Lung (tissue), 17 donors: ENCODE measurements at places on chromosomes 16 and 17. TPM values are rescaled to one million over a fixed set of nuclear protein-coding genes. Genes with fewer than 3 reads are reported as not detected.

Gene HOXB7
- polyA plus RNA-seq: 3.3 TPM

- DNase-seq: no peak
These were observed 64.0 kb downstream of the DYNLRB2 start for GRCh38 chr16:80604600-80605355.

DNA sequence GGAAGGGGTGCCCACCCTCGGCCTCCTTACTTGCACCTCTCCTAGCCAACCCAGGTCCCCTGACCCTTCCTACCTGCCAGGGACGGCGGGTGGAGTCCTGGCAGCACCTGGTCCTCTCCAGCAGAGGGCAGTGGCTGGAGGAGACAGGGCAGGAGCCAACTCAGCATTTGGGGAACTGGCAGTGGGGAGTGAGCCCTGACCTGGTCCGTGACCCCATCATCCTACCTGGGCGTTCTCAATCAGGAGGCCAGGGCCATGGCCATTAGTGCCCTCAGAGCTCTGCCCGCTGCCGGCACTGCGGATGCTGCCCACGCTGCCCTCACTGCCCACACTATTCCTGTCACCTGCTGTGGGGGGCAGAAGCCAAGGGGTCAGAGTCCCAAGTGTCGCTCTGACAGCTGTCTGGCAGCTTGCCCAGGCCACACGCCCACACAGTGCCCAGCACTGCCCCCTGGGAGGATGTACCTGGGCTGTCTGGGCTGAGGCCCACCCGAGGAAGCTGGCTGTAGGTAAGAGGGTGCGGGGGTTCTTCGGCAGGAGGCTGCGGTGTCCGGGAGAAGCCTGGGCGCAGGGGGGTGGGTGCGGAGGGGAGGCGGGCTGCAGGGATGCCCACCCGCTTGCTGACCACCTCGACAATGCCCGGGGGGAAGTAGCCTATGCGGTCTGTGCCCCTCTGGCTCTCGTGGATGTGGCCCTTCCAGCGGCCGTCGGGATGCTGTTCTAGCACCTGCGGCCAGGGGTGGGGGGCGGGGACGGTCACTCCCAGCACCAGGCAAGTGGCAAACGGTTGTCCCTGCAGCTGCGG lies 10.8 kb downstream of the CASKIN2 start:
- no peak for DNase-seq

DNA sequence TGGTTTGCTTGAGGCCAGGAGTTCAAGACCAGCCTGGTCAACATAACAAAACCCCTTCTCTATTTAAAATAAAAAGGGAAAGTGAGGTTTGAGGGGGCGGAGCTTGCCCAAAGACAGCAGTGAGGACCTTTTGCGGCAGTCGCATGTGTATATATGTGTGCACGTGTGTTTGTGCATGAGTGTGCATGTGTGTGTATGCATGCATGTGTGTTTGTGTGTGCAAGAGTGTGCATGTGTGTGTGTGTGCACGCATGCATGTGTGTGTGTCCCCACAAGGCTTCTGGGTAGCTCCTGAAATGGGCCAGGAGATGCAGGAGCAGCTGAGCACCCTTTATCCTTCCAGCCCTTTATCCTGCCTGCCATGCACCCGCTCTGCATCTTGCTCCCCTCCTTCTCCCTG lies 9.0 kb downstream of the RHBDL3 start:
- no peak for DNase-seq

Gene KCNJ18
- polyA plus RNA-seq: not detected

DNA sequence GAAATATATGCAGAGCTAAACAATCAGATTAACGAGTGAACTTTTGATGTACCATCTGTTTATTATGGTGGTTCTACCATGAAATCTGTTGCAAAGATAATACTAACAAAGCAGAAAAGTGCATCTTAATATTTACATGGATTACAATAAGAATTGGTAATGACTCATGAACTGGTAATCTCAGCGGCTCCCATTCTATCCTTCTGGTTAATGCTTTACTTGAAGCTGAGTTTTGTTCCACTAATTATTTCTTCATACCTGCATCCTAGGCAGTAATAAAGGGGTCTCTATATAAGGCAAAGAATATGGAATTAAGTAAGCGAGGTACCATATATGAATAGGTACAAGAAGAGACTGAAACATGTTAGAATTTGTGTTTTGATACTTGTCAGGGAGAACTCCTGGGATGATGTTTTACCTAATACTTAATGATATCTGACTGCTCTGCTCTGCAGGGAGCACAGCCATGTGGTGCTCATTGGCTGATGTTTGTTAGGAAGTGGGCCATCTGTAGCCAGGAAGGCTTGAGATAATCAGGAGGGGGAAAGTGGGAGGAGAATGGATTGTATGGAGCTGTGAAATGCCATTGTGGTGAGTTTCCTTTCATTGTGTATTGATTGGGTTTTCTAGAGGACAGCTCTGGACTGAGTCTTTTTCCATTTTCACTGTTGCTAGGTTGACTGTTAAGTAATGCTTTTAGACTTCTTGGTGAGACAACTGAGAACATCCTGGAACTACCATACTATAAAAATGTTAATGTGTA lies 52.6 kb downstream of the MAP2K6 start:
- DNase-seq: no peak

DNA sequence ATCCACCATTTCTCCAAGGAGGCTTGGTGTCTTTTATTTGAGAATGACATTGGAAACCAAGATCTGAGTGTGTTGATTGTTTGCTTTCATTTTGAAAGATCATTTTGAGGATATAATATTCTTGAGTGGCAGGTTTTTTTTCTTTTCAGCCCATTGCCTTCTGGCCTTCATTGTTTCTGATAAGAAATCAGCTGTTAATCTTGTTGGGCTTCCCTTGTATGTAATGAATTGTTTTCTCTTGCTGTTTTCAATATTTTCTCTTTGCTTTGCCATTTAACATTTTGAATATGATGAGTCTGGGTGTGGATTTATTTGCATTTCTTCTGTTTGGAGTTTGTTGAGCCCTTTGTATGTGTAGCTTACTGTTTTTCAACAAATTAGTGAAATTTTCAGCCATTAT lies 22.0 kb downstream of the PRSS54 start:
- no peak for DNase-seq

- DNase-seq: peak; percentile 100
These were observed 37.6 kb downstream of the RNF112 start for GRCh38 chr17:19448341-19449268.

DNA sequence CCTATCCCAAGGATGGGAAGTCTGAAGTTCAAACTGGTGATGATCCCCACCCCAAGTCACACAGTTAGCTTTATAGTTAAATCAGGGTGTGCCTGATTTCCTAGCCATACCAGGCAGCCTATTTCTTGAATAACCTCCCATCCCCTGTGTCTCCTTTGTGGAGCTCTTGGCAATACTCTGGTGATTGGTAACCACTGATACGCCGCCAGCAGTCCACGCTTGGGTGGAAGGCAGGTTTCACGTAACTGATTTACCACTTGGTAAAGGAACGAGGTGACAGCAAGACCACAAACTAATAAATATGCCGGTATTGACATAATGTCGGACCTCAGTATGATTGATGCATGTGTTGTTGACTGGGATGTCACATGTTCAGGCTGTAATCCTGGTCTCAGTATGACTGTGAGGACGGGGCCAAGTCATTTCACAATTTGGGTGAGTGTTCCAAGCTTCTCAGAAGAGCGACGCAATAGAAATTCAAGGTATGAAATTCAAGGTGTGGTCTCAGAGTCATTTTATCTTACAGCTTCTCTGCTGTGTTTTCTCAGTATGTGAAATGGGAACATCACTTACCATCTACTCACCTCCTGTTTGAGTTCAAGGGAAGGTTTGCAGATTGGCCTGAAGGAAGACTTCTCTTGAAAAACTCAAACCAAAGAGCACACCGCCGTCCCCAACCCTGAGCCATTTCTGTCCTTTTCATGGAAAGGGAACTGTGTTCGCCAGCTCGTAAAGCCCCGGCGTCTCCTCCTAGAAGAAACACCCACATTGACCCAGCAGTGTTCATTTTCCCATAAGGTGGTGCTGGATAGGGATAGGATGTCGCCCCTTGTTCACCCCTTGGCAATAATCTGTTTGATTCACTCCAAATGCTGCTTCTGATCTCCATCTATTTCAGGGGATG lies 678.9 kb downstream of the WWOX start:
- no peak for DNase-seq

Gene CDH1
- polyA plus RNA-seq: 33.2 TPM

DNA sequence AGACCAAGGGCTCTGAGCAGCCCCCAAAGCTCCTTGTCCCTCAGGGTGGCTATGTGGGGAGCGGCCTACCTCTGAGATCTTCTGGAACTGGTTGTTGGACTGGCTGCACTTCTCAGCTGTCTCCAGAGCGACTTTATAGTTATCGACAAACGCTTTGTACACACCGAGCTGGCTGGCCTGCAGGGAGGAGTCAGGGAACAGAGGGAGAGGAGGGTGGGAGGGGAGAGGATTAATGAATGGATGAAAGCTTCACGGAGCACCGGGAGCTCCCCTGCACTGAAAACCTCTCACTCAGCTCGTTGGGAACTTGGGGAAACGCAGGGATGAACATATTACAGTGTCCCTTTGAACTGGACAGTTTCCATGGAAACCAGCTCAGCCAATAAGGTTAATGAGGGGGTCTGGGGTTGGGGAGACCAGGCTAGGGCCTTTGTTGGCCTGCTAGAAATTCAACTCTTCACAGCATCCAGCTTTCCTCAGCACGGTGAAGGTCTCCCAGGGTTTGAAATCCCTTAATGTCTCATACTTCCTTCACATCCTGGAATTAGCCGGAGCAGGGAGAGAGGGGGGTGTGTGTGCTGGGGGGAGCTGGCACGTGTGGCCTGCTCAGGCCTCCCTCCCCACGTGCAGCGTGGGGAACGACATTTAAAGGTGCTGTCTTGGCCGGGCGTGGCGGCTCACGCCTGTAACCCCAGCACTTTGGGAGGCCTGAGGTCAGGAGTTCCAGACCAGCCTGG lies 86.7 kb downstream of the TIMM22 start:
- peak; percentile 43 for DNase-seq

Gene PRSS36
- 2.6 TPM for polyA plus RNA-seq

Gene TBC1D3H
- polyA plus RNA-seq: not detected

DNA sequence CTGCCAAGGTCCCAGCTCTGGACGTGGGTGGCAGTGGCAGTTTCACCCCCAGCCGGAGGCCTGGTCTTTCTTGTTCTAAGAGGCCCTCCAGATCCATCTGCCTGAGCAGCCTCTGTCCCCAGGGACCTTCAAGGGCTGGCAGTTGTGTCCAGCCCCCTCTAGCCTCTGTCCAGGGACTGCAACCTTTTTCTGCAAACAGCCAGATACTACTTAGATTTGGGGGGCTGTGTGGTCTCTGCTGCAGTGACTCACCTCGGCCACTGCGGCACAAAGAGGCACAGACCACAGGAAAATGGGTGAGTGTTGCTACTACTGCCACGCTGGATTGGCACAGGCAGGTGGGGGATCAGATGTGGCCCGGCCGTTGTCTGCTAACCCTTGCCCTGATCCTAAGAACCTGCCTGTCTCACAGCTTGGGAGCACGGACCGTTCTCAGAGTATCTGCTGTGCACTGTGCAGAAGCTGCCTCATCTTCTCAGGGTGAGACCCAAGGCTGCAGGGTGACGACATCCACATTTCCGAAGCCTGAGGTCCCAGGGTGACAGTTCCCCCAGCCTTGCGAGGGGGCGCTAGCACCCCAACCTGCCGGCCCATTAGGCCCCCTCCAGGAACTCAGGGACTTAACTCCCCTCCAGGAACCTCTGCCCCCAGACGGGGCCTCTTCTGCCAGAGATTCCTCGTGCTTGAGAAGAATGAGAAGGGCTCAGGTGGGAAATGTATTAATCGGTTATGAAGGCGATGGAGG lies 27.6 kb downstream of the MXRA7 start:
- no peak for DNase-seq

Gene RHBDL1
- polyA plus RNA-seq: 2.2 TPM

DNA sequence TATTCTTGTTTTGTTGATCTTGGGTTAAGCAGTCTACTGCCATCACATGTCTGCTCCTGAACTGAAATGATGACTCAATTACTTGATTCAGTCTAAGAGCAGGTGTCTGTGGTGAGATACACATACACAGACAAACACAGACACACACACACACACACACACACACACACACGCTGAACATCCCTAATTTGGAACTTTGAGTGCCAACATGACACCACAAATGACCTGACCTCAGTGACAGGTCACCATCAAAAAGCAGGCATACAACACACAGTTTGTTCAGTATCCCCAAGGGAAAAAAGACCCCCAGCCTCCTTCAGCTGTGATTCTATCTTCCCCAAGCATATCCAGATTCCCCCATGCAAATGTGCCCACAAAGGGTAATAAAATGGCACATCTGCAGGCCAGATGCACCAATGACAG lies 130.1 kb upstream of the TMEM97 start:
- no peak for DNase-seq

GRCh38 chr16:3038256-3038655 lies 1.5 kb upstream of the BICDL2 start:
- no peak for DNase-seq

- peak; percentile 89 for DNase-seq
These were observed 209.2 kb downstream of the PARN start for GRCh38 chr16:14420721-14421488.

Gene HBA2
- polyA plus RNA-seq: 973 TPM

Gene CHD9NB
- 19.8 TPM for polyA plus RNA-seq

Gene NOL3
- 35.5 TPM for polyA plus RNA-seq

GRCh38 chr17:21548236-21548635 lies 144.1 kb upstream of the KCNJ18 start:
- DNase-seq: no peak

GRCh38 chr17:40699853-40700252 lies 3.7 kb downstream of the KRT24 start:
- peak; percentile 44 for DNase-seq

DNA sequence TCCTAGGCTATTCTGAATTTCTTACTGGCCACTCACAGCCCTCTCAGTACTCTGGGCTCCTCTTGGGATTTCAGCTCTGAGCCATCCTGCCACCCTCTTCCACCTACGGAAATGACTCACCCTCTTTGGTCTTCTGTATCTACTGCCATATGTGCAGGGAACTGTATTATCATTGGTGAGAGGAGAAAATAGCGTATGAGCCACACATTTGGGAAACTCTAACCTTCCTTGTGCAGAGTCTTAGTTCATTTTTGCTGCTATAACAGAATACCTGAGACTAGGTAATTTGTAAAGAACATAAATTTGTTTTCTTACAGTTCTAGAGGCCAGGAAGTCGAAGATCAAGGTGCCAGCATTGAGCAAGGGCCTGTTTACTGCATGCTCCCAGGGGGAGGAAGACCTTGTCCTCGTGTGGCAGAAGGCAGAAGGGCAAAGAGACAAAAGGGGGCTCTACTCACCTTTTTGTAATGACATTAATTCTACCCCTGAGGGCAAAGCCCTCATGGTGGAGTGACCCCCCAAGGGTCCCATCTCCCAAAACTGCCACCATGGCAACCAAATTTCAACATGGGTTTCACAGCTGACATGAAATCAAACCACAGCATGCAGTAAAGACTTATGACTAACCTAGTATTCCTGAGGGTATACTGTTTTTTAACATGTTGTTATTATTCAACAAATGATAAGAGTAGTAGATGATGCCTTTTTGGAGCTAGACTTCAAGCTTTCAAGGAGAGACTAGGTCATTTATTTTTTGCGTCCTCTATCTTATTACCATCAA lies 191.8 kb downstream of the PRKCA start:
- no peak for DNase-seq

GRCh38 chr16:64627288-64627687 lies 494.6 kb downstream of the CDH11 start:
- DNase-seq: no peak
